ENCODE measurements at places on chromosomes 16 and 17.

- DNase-seq: no peak
These were observed 2.3 kb downstream of the RPRML start for GRCh38 chr17:46976626-46977270.

DNA sequence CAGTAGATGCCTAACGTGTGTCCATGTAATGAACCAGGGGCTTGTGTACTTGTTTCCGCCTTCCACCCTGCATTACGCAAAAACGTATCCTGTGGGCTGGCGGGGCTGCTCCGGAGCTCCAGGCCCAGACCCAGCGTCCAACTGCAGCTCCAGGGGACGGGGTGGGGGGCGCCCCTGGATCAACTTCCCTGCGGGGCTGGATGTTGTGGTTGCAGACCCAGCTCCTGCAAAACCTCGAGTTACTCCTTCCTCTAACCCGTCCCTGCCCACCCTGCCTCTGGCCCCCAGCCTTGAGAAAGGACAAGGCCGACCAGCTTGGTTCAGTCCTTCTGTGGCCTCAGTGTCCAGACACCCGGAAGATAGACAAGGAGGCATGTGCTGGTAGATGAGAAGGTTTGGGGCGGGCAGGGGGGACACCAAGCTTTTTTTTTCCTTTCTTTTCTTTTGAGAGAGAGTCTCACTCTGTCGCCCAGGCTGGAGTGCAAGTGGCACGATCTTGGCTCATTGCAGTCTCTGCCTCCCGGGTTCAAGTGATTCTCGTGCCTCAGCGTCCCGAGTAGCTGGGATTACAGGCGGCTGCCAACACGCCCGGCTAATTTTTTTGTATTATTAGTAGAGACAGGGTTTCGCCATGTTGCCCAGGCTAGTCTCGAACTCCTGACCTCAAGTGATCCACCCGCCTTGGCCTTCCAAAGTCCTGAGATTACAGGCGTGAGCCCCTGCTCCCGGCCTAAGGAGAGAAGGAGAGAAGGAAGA lies 731 bp upstream of the EXOC7 start:
- no peak for DNase-seq

DNA sequence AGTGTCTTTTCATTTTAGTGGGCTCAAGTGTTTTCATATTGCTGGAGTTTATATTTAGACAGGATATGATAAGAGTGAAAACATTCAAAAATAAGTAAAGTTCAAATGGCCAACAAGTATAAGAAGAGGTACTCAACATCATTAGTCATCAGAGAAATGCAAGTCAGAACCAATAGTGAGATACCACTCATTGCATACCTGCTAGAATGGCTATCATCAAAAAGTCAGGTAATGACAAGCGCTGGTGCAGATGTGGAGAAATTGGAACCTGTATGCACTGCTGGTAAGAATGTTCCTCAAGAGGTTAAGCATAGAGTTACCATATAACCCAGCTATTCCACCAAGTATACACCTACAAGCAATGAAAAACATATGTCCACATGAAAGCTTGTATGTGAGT lies 87.8 kb downstream of the WNT3 start:
- no peak for DNase-seq

DNA sequence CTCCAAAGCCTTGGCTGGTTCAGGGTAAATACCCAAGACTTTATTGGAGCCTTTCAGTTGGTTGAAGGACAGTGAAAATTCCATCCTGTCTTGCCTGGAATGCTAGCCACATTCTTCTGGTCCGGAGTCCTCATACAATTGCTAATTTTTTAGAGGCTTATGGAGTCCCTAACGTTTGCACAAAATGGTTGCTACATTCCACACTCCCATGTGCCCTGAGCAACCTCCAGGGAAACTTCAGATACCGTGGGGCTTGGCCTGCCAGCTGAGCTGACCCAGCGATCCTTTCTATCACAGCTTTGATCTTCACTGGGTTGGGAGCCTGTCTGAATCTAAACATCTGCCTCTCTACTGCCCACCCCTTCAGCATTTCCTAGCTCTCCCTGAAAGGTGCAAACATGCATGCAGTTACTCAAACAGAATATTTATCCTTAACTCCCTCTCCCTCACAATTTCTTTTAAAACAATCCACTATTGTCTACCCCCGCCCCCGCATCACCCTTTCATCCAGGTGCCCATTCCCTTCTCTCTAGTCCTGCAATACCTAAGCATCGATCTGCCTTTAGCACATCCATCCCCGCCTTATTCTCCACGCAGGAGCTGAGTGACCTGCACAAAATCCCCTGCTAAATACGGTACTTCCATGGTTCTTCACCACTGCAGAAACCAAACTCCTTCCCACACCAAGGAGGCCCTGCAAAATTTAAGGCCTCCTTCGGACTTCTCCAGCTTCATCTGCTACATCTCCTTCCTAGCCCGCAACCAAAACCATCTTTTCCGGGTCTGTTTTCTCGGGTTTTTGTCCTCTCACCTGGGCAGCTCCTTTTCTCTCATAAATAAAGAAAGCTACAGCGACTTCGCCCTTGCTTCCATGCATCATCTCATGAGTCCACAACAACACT lies 810 bp upstream of the GAN start:
- DNase-seq: no peak

DNA sequence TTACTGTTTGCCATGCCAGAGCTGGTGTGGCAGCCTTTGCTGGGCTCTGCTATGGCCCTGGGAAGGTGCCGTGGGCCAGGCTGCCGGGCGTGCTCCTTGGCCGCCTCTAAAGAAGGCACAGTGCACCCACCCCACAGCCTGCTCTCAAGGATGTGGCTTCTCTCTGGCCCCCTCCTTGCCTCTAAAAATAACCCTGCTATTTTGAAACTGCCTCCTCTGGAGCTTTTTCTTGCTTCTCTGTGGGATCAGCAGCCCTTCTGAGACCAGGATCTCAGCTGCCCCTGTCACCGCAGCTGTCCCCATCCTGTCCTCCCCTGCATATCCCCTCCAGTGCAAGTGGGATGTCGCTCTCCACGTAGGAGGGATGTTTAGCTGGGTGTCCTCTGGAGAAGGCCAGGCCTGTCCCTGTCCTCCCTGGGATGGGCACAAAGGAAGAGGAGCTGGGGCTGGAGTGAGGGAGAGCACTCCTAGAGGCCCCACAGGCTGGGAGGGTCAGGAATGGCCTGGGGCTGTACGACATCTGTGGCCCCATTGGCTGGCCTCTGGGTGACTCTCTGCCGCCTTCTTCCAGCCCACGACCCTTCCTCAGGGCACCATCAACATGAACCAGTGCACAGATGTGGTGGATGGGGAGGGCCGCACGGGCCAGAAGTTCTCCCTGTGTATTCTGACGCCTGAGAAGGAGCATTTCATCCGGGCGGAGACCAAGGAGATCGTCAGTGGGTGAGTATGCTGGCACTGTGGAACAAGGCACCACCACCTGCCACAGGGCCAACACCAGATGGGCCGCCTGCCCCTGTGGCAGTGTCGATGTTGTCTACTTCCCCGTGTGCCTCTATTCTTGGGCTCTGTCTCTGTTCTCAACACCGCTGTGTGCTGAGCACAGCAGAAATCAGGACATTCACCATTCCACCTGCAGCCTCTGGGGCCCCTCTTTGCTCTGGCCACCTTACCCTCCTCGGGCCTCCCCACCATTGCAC lies 79.7 kb downstream of the PLD6 start:
- DNase-seq: no peak

DNA sequence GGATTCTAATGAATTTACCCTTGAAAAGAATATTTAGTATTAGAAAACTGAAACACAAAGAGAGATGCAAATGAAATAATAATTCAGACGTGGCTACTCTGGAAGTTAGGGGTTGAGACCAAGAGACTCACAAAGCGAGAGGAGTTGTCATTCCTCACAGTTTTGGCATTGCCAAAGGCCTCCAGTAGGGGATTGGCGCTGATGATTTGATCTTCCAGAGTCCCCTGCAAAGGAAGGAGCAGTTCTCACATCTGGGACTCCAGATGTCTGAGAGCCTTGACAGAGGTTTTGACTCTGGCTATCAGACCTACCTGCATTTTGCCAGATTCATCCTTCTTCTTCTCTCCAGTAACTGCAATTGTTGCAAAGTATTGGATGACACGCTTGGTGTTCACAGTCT lies 6.6 kb downstream of the MYH8 start:
- DNase-seq: no peak

DNA sequence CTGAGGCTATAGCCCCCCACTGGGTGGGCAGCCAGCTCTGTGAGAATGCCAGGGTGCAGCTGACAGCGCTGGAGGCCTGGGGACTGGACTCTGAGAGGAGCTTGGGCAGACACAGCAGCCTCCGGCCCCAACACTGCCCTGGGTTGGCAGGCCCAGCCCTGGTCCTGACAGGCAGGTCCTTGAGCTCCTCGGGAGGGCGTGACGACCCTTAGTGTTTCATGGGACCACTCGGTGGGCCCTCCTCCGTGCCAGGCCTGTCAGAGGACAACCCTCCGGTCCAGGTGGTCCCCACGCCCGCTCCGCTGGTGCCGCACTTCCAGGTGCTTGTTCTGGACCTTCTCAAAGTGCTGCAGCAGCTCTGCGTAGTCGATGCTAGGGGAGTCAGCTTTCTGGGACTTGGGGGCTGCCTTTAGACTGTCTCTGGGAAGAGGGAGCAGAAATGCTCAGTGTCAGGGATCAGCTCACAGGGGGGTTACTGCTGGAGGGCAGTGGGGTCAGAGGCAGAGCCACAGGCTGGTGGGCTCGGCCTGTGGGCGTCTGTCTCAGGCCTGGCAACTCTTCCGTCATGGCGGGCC lies 1.9 kb upstream of the MTSS2 start:
- no peak for DNase-seq

DNA sequence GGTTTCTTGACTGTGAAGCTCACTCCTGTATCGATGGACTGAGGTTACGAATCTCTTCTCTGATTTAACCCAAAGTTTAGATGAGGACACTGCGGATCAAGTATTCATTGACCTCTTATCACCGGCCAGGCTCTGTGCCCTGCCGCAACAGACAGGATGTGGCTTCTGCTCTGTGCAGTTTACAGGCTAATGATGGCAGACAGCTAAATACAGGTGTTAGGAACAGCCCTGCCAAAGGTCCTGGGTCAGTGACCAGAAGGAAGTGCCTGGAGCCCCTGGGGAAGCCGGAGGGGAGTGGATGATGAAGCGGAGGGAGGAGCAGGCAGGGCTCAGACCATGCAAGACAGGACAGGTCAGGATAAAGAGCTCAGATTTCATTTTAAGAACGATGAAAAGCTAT lies 44.4 kb downstream of the HAPSTR1 start:
- DNase-seq: no peak

DNA sequence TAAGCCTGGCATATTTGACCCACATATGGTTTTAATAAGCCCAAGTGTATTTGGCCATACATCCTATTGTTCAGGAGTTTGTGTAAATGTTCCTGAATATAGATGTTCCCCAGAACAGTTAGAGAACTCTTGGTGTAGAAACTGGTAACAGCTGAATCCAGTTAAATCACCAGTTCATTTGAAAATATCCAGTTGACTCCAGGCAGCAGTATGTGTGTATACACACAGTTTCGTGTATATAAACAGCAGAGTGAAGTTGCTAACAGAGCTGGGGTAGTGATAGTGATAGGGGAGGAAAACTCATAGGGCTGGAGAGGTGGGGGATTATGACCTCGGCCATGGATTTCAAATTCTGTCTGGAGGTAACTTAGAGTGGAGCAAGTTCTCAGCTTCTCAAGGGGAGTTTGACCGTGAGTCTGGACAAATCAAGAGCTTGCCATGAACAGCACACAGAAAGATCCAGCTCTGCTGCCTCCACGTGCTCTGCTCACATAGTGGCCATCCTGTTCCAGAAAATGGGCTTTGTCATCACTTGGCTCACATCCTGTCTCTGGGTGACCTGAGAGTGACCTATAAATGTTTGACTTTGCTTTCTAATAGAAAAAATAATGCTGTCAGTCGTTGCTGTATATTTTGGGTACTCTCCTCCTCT lies 30.6 kb upstream of the MMD start:
- DNase-seq: no peak

GRCh38 chr17:67574658-67575293 lies 143.0 kb upstream of the NOL11 start:
- no peak for DNase-seq

DNA sequence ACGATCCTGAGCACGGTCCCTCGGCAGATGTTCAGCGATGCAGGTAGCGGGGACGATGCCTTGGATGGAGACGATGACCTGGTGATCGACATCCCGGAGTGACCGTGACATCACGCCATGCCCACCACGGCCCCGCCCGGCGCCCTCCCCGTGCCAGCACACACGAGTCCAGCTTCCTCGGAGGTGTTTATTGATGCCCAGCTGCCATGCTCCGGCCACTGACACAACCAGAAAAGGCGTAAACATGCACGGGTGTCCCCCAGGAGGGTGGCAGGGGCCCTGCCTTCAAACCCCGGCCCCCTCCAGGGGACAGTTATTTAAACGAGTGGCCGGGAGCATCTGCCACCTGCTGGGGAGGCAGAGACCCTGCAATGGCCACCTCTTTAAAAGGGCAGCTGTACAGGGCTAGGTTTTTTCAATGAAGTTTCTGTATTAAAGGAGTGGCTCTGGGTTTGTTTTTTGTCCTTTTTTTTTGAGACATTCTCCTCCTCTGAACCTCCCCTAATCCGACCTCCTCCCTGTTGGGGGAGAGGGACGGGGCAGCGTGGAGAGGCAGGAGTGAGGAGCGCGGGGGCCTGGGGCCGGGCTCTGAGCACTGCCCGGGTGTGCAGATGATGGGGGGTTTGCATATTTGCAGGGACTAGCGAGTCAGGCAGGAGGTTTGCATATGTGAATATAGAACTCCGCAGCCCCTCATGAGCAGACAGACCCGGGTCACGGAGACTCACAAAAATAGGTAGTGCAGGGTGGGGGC lies 5.3 kb downstream of the DOC2A start:
- peak; percentile 55 for DNase-seq

GRCh38 chr16:19113577-19114358 lies at the start of gene ITPRIPL2:
TSS of gene ITPRIPL2 (plus strand) at chr16:19113964. CDS start at chr16:19114462, 498 bp downstream.
- peak; percentile 47 for DNase-seq

DNA sequence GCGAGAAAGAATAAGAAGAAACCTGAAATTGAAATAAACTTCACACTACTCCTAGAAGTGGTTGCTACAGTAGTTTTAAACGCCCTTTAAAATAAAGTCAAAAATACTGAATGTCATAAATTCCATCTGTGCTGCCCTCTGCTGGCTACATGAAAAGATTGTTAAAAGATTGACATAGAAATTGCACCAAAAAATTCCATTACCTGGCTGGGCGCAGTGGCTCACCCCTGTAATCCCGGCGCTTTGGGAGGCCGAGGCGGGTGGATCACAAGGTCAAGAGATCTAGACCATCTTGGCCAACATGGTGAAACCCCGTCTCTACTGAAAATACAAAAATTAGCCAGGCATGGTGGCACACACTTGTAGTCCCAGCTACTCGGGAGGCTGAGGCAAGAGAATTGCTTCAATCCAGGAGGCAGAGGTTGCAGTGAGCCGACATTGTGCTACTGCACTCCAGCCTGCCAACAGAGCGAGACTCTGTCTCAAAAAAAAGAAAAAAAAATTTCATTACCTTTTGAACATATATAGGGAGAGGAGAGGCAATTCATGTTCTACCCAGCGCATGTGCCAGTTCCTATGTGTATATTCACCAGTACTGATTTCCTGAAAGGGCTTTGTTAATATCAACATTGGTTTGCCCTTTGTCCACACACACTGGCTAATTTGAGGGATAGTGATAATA lies 36.5 kb downstream of the CYTH1 start:
- peak; percentile 67 for DNase-seq

- no peak for DNase-seq
These were observed 62.8 kb upstream of the ADCY9 start for GRCh38 chr16:4179020-4179419.

Measured in stimulated activated CD4-positive, alpha-beta T cell treated with anti-CD3 and anti-CD28 coated beads, Interleukin-15, amount 100 ng/mL, for 24 hours (primary cell).